ENCODE measurements at places on chromosomes 3 and 15. TPM values are rescaled to one million over a fixed set of nuclear protein-coding genes. Genes with fewer than 3 reads are reported as not detected.

TMEM266 gene
- not detected for total RNA-seq

MITF gene
- total RNA-seq: not detected

PFN2 gene
- total RNA-seq: 0.95 TPM

LYZL4 gene
- total RNA-seq: not detected

SI gene
- not detected for total RNA-seq

UPK1B gene
- total RNA-seq: not detected

CCDC39 gene
- total RNA-seq: not detected

TSC22D2 gene
- total RNA-seq: 17.1 TPM

Data from T-helper 2 cell treated with Interferon-gamma antibody and Interleukin-4, amounts not matched to agents 100 ng/mL and 5 ng/mL, for 36 hours (primary cell).